NCI-H1436 (cell line): ENCODE measurements at places on chromosomes 11 and 22.

DNA sequence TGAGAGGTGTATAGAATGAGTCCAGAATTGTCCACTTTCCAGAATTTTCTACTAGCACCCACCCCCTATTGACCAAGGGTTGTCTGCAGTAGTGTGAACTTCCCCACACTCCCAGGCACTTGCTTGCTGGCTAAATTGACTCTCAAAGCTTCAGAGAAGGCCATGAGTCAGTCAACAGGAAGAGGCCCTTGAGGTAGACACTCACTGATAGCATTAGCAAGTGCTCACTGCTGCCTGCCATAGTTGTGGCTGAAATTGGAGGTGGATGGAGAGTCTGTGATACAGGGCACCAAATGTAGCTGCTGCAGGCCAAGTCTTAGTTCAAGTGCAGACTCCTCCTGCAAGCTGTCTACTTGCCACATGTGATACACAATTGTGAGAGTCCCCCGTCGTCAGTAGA lies 156.8 kb downstream of the SPON1 start:
- no peak for DNase-seq

- no peak for DNase-seq
Measured at GRCh38 chr11:120575461-120575860, 63.9 kb downstream of the GRIK4 start.

DNA sequence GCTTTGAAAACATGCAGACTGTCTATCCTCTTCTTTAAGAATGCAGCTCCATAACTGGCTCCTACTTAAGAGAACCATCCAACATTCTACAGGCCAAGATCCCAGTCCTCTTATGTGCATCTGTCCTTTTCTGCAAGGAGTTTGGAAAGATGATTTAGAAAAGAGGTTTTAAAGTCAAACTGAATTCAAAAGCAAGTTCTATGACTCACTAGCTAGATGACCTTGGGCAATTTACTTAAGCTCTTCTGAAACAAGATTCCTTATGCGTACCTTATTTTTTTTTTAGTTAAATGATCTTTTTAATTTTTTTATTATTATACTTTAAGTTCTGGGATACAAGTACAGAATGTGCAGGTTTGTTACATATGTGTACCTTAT lies 29.2 kb downstream of the GUCY1A2 start:
- DNase-seq, result no peak

- DNase-seq, result peak; percentile 57
Measured at GRCh38 chr22:17785185-17786184, 11.2 kb upstream of the BID start.

DNA sequence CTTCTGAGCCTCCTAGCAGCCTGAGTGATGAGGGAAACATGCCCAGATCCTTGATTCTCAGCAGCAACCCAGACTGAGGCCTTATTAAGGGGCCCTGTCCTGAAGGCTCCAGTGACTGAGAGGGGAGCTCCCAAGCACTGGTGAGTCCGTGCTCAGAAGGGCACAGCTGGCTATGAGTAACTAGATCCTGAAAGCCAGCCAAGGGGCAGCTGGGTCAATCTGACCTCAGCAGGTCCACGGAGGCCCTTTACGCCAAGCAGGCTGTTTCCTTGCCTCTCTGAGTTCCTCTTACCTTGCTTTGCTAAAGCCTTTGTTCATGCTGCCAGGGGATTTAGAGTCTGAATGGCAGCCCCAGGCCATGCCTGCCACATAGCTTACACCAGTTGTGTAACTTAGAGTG lies 19.3 kb upstream of the MIEF1 start:
- DNase-seq, result no peak

GRCh38 chr11:78940500-78941225 lies 366.0 kb upstream of the NARS2 start:
- DNase-seq, result peak; percentile 91

DNA sequence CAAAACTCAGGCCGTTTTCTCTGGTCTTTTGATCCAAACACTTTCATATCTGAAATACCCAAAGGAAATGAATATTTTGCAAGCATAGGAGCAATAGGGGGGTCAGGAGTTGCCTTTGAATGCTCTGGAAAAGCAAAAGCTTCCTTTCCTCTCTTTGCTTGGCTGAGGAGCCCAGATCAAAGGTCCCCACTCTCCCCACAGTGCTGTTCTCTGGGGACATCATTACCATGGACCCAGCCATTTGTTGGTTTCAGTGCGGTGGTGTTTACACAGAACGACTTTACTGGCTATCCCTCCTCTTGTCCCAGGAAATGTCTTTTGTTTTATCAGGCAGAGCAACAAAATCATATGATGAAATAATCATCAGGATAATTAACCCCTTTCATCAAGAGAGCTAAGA lies 1089.1 kb downstream of the TBC1D22A start:
- DNase-seq, result no peak

DNA sequence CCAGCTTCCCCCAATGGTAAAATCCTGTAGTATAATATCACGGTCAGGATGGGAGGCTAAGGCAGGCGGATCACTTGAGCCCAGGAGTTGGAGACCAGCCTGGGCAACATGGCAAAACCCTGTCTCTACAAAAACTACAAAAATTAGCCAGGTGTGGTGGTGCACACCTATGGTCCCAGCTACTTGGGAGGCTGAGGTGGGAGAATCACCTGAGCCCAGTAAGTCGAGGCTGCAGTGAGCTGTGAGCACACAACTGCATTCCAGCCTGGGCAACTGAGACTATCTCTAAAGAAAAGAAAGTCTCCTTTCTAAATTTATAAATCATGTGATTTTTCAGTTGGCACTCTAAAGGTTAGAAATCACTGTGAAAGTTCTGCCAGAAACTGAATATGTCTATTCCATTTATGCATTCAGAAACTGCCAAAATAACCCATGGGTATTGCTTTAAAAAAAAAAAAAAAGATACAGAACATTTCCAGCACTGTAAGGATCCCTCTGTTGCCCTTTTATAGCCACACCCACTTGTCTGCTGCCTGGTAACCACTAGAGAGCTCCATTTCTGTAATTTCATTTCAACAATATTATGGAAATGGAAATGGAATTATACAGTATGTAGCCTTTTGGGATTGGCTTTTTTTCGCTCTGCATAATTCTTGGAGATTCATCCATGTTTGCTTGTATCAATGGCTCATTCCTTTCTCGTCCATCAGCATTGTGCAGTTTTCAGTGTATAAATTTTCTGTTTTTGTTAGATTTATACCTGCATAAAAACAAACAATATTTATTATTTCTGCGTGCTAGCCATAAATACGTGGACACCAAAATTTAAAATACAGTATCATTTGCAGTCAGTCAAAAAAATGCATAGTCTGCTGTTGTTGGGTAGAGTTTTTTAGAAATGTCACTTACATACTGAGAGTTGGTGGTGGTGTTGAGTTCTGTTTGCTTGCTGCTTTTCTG lies 9.4 kb downstream of the CDC45 start:
- DNase-seq, result no peak

GRCh38 chr22:26744892-26745808 lies 87.8 kb downstream of the MIAT start:
- DNase-seq, result no peak

DNA sequence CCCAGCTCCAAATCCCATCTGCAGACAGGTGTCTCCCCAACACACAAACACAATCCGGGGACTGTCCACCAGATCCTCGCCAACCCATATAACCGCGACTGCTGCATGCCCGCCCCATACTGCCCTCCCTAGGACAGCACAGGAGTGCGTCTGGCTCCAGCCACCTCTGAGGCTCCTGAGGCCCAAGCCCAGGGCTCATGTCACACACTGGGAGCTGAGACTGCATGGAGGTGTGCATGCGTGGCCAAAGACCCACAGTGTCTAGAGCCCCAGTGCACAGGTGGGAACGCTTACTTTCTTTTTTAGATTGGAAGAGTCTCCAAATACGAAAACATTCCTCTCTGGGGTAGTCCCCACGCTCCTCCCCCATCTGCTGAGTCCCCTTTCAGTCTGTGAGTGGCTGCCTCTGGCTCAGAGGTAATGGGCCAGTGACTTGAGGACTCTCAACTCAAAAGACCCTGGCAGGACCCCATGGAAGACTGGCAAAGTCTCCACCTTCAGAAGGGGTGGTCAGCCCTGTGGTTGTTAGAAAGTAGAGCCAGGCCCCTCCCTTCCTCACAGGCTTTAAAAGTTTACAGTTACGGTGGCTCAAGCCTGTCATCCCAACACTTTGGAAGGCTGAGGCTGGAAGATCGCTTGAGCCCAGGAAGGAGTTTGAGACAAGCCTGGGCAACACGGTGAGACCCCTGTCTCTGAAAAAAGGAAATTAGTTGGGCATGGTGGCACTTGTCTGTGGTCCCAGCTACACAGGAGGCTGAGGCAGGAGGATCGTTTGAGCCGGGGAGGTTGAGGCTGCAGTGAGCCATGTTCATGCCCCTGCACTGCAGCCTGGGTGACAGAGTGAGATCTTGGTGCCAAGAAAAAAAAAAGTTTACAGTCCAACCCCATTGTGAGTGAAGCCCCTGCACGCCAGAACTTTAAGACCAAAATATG lies 2.3 kb downstream of the CBX7 start:
- no peak for DNase-seq

DNA sequence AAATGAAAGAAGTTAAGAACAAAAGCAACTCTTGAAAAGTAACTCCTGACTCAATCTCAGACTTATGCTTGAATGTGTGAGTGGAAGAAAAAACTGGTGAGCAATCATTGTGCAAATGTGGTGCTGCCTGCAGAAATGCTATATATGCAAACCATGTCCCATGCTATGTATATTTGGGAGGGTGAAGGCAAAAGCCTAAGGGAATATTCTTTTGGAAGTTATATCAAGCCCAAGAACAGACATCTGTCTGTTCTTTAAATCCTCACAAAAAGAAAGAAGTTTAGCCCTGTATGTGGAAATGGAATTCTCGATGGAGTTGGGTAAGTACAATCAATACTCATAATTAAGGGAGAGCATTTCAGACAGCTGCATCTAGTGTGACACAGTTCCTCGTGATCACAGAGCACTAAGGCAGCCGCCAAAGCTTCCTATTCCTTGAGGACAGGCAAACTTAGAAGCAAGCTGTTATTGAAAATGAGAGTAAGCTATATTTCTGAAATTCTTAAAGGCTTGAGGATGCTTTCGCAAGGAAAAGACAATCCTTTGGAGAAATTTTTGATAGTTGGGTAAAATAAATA lies 406.5 kb upstream of the CHORDC1 start:
- DNase-seq, result no peak

GRCh38 chr22:31615940-31616314 lies 46.1 kb downstream of the PISD start:
- no peak for DNase-seq

GRCh38 chr22:45480717-45481116 lies 22.0 kb upstream of the FBLN1 start:
- no peak for DNase-seq

- DNase-seq, result no peak
Measured at GRCh38 chr11:24496386-24496735, 492 bp upstream of the LUZP2 start.

DNA sequence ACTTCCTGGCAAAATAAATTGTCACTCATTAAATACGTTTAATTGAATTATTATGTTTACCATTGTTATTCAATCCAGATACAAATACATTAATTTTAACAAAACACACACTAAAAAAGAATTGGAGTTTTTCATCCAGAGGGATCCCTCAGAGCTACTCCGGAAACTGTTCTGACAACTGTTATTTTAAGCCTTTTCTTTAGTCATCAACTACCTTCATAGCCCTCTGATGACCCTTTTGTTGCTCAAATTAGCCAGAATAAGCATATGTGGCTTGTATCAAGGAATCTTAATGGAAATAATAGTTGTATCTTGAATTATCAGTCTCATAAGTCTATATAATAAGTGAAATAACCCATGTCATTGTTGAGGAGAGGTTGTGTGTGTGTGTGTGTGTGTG lies 405.4 kb upstream of the FAT3 start:
- no peak for DNase-seq

DNA sequence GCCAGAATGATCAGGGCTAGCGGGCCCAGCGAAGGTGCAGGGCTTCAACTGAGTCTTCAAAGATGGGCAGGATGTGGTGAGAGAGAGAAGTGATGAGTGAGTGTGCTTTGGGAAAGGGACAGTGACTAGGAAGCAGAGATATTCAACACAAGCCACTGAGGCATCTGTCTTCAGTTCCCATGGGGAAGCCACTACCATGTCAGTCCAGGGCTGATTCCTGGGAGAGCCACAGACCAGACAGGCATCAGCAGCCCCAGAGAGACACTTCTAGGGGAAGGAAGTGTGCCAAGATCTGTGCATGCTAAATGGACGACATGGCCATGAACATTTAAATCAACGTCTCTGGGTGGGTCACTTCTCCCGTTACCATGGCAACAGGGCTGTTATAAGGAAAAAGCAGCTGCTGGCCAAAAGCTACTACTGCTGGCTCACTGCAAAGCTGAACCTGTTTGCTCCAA lies 28.5 kb downstream of the P4HA3 start:
- DNase-seq, result no peak

GRCh38 chr11:2269601-2270321 lies 627 bp downstream of the ASCL2 start:
- DNase-seq, result no peak

DNA sequence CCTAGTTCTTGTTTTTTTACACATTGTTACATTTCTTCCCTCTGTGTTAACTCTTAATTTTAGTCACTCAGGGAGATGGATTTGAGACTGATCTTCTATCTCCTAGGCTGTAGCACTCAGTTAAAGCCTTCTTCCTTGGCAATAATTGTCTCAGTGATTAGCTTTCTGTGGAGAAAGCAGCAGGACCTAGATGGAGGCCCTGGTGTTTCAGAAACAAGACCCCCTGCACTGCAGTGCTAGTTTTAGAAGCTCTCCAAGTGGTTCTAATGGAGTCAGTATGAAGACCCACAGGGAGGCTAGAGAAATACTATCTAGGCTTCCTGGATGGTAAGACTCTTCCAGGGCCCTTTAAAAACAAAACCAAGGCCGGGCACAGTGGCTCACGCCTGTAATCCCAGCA lies 4.1 kb upstream of the PC start:
- no peak for DNase-seq

GRCh38 chr11:111400595-111400994 lies 21.5 kb upstream of the POU2AF1 start:
- no peak for DNase-seq

DNA sequence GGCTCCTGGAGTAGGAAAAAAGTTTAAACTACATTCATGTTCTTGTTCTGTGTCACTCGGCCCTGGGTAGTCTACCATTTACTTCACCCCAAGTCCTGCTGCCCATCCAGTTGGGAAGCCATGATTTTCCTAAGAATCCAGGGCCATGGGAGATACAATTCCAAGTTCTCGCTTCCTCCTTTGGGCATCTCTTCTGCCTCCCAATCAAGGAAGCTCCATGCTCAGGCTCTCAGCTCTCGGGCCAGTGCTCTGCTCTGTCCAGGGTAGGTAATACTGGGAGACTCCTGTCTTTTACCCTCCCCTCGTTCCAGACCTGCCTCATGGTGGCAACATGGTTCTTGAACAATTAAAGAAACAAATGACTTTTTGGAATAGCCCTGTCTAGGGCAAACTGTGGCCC lies 60.6 kb downstream of the TIMP3 start:
- no peak for DNase-seq

- no peak for DNase-seq
Measured at GRCh38 chr22:39318507-39319283, 728 bp downstream of the RPL3 start.

GRCh38 chr22:45991098-45991497 lies 14.1 kb upstream of the WNT7B start:
- no peak for DNase-seq

DNA sequence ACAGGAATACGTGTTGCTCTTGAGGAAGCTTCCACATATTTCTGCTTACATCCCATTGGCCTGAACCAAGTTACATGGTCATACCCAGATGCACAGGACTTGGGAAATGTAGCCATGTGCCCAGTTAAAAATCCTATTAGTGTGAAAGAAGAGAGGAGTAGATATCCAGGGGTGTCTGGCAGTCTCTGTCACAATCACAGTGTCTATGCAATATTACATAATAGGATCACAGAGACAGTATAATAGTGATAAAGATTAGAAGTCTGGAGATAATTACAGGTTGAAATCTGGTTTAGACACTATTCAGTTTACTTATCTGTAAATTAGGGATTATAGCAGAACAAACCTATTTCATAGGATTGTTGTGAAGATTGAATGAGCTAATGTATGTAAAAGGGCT lies 62.6 kb upstream of the SLC6A5 start:
- no peak for DNase-seq
